ENCODE measurements at places on chromosomes 6 and 20. TPM values are rescaled to one million over a fixed set of nuclear protein-coding genes. Genes with fewer than 3 reads are reported as not detected.

The MYB gene
- total RNA-seq, result under 0.01 TPM

The MATN4 gene
- total RNA-seq, result under 0.01 TPM

The CRISP2 gene
- total RNA-seq, result not detected

The RIPOR3 gene
- total RNA-seq, result 2.2 TPM

The SLC22A7 gene
- not detected for total RNA-seq

The MUC22 gene
- total RNA-seq, result not detected

The TNFRSF6B gene
- 8.2 TPM for total RNA-seq

The NMBR gene
- 0.37 TPM for total RNA-seq

All from subcutaneous preadipocyte (primary cell).